ENCODE measurements at places on chromosomes 11 and 22. TPM values are rescaled to one million over a fixed set of nuclear protein-coding genes. Genes with fewer than 3 reads are reported as not detected.
A peak's percentile ranks its signal among the peaks of the same experiment; 100 is the strongest.

DNA sequence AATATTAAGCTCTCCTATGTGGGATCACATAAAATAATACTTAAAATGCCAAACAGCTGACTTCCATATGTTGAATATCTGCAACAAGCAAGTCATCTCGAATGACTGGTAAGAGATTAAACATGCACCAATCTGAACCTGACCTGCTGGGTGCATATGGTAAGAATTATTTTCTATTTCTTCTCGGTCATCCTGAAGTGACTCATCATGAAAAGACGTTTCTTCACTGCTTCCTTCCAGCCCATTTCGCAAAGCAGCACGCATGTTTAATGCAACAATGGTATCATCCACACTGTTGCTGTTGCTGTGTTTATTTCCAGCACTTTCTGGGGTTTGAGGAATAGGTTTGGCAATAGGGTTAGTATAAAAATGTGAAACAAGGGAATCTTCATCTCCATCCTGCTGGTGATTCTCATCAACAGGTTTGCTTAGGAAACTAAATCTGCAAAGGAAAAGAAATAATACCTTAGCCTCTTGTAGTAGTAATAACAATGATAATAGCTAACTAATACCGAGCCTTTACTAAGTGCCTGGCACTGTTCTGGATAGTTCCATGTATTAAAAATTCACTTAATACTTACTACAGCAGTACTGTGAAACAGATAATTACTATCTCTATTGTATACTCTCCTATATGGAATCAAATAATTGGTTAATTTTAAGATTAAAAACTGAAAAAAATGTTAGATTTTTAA is 52.0 kb upstream of the CHRNA10 start:
- DNase-seq, result peak; percentile 91
- H3K27me3 ChIP-seq, result no peaks in the 10 kb centered on the region
- peaks cover 11% of the 10 kb centered on the region for H3K4me1 ChIP-seq
- H3K4me3 ChIP-seq, result no peak overlapping the region

Gene OR5A1
- not detected for total RNA-seq

Gene SYCE3
- total RNA-seq, result not detected

Gene MRGPRX4
- not detected for total RNA-seq

Gene CSNK1E
- 82.0 TPM for total RNA-seq

DNA sequence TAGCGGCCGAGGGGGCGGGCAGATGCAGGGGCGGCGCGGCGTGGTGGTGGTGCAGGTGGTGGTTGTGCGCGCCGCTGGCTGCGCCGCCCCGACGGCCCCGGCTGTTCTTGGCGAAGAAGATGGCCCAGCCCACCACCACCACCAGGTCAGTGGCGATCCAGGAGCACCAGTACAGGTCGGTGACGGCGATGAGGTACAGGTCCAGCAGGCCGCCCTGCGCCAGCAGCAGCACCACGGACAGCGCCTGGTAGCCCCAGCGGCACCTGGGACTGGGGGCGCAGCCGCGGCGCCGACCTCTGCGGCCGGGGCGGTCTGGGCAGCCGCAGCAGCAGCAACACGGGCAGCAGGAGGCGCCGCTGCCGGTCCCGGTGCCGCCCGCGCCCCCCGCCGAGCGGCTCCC is 879 bp downstream of the TMEM121B start:
- H3K4me1 ChIP-seq, result peaks cover 15% of the 10 kb centered on the region
- no peaks in the 10 kb centered on the region for H3K36me3 ChIP-seq
- H3K4me3 ChIP-seq, result 0 out of 2 replicates have a peak overlapping the region, but pooled peaks have one; percentile 35
- no peak overlapping the region for H3K27ac ChIP-seq
- H3K27me3 ChIP-seq, result peaks cover 41% of the 10 kb centered on the region

- no peak for DNase-seq
- H3K4me3 ChIP-seq, result no peak overlapping the region
- no peaks in the 10 kb centered on the region for H3K27me3 ChIP-seq
- H3K4me1 ChIP-seq, result no peaks in the 10 kb centered on the region
These were observed 940.3 kb downstream of the NTM start for GRCh38 chr11:132310390-132311375.

GRCh38 chr11:81963018-81963417 is 770.6 kb downstream of the FAM181B start:
- no peaks in the 10 kb centered on the region for H3K27me3 ChIP-seq
- H3K4me3 ChIP-seq, result no peak overlapping the region
- no peaks in the 10 kb centered on the region for H3K36me3 ChIP-seq
- no peaks in the 10 kb centered on the region for H3K4me1 ChIP-seq
- DNase-seq, result no peak
- H3K27ac ChIP-seq, result no peak overlapping the region

- H3K27me3 ChIP-seq, result no peaks in the 10 kb centered on the region
- H3K4me3 ChIP-seq, result no peak overlapping the region
- H3K36me3 ChIP-seq, result peaks cover 51% of the 10 kb centered on the region
- no peak overlapping the region for H3K27ac ChIP-seq
These were observed 57.4 kb upstream of the BID start for GRCh38 chr22:17831501-17832251.

Gene LRP4
- total RNA-seq, result 0.28 TPM

DNA sequence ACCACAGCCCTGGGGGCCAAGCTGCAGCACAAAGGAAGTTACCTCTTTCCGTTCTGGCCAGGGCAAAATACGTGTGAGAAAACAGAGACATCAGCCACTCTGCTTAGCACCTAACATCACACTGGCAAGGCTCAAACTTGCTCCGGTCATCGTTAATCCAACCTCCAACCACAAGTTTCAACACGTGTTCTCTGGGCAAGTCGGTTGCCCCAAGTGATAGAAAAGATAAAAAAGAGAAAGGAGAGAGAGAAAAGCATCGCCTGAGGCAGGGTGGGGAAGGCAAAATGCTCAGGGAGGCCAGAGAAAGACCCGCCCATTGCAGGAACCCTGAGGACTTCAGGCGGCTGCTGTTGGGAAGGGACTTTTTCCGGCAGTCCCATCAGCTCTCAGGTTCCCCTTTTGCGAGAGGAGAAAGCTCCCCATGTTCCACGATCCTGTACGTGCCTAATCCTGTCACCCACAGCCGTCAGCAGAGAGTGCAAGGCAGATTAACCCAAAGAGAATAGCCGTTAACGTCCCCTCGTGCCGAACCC is 18.5 kb upstream of the B4GALNT4 start:
- no peaks in the 10 kb centered on the region for H3K36me3 ChIP-seq
- no peak overlapping the region for H3K27ac ChIP-seq
- H3K4me3 ChIP-seq, result no peak overlapping the region
- no peaks in the 10 kb centered on the region for H3K27me3 ChIP-seq

Gene HDAC10
- total RNA-seq, result 30.4 TPM

Gene ESAM
- total RNA-seq, result not detected

Gene OR52A5
- total RNA-seq, result not detected

DNA sequence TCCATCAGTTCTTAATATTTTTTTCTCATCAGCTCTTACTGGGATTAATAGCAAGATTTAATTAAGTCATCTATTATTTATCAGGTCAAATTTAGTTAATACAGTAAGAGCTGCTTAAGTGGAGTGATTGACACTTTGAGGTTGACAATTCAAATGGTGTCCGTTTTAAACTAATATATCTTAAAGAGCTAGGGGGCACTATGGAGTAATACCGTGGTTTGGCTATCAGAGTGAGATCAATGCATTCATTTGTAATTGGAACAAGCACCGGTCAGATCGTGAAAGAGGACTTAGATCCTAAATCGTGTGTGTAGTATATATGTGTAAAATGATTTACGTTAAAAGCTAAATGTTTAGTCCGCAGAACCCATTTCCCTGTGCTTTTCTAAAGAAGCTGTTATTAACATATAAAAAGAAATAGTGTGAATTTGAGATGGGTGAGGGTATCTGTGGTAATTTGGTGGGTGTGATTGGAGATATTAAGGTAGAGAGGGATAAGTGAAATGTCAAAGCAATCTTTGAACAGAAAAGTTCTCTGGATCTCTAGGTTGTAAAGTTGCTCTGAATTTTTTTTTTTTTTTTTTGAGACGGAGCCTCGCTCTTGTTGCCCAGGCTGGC is 2.3 kb downstream of the SIK2 start:
- H3K27ac ChIP-seq, result no peak overlapping the region
- no peaks in the 10 kb centered on the region for H3K27me3 ChIP-seq
- DNase-seq, result no peak
- H3K4me1 ChIP-seq, result peaks cover 14% of the 10 kb centered on the region

DNA sequence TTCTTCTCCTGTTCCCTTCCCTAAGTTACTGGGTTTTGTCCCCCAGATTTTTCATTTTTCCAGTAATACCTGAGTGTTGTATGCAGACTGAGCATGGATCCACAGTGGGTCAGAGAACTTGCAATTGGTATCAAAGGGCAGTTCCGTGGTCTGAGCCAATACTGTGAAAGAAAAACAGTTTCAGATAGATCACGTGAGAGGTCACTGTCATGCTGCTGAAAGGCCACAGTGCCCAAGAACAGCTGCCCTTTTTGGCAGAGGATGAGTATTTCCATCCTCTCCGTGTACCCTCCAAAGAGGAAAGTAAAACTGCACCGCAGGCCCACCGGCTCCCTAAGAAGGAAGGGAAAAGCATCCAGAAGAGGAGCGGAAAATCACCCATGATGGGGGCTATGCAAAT is 73.0 kb upstream of the TBCEL start:
- no peak overlapping the region for H3K4me3 ChIP-seq
- H3K36me3 ChIP-seq, result no peaks in the 10 kb centered on the region
- no peaks in the 10 kb centered on the region for H3K4me1 ChIP-seq
- DNase-seq, result no peak
- H3K27ac ChIP-seq, result no peak overlapping the region
- no peaks in the 10 kb centered on the region for H3K27me3 ChIP-seq

DNA sequence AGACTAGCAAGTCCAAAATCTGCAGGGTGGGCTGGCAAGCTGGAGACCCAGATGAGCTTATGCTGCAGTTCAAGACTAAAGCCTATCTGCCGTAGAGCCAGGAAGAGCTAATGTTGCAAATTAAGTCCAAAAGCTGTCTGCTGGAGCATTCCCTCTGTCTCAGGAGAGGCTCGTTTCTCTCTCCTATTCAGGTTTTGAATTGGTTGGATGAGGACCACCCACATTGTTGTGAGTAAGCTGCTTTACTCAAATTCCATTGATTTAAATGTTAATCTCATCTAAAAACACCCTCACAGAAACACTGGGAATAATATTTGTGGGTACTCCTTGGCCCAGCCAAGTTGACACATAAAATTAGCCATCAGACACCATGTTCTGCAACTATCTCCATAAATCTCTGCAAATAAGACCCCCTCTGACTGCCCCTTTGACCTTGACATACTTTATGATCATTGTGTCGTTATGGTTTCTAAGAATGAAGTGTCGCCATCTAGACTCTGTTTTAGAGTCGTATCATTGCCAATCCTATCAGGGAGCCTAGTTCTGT is 16.8 kb upstream of the CUL5 start:
- no peaks in the 10 kb centered on the region for H3K36me3 ChIP-seq
- H3K4me1 ChIP-seq, result peaks cover 8% of the 10 kb centered on the region
- DNase-seq, result peak; percentile 35
- H3K27me3 ChIP-seq, result no peaks in the 10 kb centered on the region
- H3K27ac ChIP-seq, result no peak overlapping the region

DNA sequence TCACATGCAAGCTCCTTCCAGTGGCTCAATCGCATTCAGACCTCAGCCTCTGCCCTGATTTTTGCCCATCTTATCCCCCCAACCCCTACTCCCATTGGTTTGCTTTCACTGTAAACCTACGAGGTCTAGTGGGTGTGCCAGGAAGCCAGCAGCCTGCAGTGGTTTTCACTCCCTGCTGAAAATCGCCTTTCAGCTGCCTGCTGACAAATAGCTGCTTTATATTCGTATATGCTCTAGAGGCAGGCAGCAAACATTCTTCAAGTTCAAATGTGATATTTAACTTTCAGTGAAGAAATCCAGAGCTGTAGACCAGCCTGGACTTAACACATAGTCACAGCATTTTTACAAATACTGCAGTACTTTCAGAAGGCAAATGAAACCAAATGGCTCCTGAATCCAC is 92.8 kb upstream of the APOA1 start:
- no peaks in the 10 kb centered on the region for H3K27me3 ChIP-seq
- H3K4me3 ChIP-seq, result no peak overlapping the region
- H3K27ac ChIP-seq, result no peak overlapping the region
- 0 out of 2 replicates have a peak, but pooled peaks cover 2% of the 10 kb centered on the region for H3K36me3 ChIP-seq
- no peak for DNase-seq

DNA sequence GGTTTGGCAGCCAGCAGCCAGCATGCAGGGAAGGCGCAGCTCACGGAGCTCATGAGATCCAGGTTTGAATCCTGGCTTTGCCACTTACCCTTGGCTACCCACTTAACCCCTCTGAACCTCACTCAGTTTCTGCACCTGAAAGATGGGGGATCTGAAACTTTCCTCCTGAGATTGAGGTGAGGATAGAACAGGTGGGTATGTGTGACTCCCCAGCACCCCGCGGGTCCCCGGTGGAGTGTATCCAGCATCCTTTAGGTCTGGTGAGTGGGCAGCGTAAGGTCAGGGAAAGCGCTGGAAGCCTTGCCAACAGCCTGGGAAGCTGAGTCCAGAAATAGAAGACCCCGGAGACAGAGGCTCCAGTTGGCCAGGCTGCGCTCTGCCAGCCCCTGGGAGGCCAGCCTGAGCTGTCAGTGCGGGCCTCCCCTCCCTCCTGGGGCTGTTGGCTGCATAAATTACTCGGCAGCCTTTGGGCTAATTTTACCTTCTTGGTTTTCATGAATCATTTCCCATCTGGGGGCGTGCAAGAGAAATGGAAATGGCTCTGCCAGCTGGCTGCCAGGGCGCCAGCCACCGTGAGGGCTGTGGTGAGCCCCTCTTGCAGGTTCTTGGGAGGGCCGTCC is 17.6 kb downstream of the PRDM11 start:
- H3K4me3 ChIP-seq, result no peak overlapping the region
- no peak overlapping the region for H3K27ac ChIP-seq
- no peaks in the 10 kb centered on the region for H3K4me1 ChIP-seq
- DNase-seq, result no peak
- H3K27me3 ChIP-seq, result no peaks in the 10 kb centered on the region

DNA sequence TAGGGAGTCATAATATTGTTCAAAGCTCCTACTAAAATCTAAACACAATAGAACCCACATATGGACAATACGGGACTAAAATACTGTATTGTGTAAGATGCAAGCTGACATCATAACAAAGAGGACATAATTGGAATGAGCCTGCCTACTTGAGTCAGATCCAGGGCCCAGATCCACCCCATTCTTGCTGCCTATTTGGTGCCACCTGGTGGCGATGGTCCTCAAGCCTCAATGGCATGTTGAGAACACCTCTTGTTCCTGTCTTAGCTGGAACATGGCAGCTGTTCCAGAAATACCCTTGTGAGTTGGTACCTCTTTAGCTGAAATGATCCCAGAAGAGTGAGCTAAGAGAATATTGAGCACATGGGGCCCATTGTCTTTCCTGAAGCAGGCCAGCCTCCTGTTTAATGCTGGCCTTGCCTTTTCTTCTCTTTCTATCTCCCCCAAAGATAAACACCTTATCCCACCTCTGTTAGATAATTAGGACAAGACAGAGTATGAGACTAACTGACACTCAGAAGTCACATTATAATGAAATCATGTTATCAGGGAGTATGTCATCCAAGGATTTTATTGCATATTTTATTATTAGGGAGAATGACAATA is 680.9 kb upstream of the ANO5 start:
- no peak overlapping the region for H3K27ac ChIP-seq
- no peaks in the 10 kb centered on the region for H3K36me3 ChIP-seq
- H3K27me3 ChIP-seq, result no peaks in the 10 kb centered on the region
- H3K4me1 ChIP-seq, result no peaks in the 10 kb centered on the region
- no peak overlapping the region for H3K4me3 ChIP-seq
- no peak for DNase-seq

Gene TSKU
- total RNA-seq, result 19.8 TPM

Gene CARD18
- not detected for total RNA-seq

- H3K4me3 ChIP-seq, result no peak overlapping the region
- peak overlapping the region; percentile 22 for H3K27ac ChIP-seq
- no peaks in the 10 kb centered on the region for H3K36me3 ChIP-seq
- peaks cover 10% of the 10 kb centered on the region for H3K4me1 ChIP-seq
- no peaks in the 10 kb centered on the region for H3K27me3 ChIP-seq
- DNase-seq, result peak; percentile 66
These were observed 356.9 kb upstream of the LRRC4C start for GRCh38 chr11:41816396-41816795.

Data from SJSA1 (cell line).